Amniotic epithelial cell (primary cell): ENCODE measurements at places on chromosomes 5 and 9.

- peak; percentile 70 for DNase-seq
Measured at GRCh38 chr5:129904102-129904666, at the start of gene CHSY3. TSS of gene CHSY3 (plus strand) at chr5:129904465.

DNA sequence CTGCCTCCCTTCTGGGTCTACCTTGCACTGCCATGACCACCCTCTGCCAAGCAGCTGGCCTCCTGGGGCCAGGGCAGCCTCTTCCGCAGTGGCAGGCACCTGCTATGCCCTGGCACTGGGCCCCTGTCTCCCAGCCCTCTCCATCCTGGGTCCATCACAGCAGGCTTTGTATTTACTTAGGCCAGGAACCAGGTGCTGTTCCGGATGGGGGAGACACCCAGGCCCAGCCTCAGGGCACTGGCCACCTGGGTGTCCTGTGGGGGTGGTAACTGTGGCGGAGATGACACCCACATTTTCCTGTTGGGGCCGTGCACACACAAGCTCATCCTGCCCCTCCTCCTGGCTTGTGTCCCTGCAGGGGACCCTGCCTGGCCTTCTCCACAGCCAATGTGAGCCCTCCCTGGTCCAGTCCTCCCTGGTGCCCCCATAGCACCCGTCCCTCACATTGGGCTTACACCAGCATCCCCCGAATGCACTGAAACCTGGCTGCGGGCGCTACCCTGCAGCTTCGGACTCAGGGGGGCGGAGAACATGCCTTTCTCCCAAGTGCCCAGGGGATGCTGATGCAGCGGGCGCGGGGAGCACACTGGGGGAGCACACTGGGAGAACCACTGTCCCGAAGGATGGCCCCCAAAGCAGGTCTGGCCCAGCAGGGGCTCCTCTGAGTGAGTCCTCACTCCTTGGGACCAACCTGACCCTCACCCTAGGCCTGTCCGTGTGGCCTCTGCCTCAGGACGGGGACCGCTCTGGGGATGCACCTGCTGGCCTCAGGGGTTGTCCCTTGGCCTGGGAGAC, 17.9 kb downstream of the FAM163B start:
- DNase-seq, result no peak

GRCh38 chr9:111036946-111037345, 1.3 kb downstream of the LPAR1 start:
- DNase-seq, result peak; percentile 46

- no peak for DNase-seq
Measured at GRCh38 chr9:98129451-98129881, 10.4 kb upstream of the TRIM14 start.

DNA sequence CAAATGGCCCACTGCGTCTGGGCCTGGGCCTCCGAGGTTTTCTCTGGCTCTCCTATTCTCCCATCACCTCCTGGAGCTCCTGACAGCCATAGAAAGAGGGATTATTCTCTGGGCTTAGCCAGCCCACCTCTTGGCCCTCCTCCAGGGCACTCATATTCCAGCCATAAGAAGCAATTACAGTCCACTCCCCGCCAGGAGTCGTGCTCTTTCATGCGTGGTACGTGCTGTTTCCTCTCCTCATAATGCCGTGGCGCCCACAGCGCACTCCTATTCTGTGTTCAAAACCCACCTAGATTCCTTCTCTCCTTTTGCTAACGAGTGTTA, 240.8 kb upstream of the ZNF462 start:
- DNase-seq, result no peak

DNA sequence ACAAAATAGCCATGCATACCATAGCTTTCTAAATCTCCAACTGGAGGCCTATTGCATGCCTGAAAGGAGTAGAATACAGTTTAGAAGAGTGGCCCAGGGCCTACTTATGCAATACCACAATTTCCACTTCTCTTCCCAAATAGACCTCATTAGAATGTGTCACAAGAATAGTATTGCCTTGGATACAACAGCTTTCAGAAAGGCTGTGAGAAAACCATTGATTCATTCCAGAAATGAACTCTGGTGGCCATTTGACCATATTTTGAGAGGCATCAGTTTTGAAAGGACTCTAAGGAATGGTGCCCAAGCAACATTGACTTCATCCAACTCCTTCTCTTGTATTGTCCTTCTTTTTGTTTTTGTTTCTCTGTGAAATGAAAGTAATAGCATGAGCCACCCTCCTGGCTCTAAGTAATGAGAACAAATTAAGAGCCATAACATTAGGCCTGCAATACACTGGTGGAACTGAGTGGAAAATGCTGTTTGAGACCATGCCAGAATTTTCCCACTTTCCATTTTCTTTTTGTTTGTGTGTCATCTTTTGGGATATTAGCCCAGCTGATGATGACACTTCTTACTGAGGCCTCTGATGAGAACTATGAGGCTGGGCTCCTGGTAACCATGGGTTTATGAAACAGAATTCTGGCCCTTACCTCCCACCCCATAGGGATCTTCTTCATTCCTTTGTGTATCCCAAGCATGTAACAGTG, 90.2 kb downstream of the TMEM174 start:
- DNase-seq, result no peak

GRCh38 chr5:96195123-96195522, 233.5 kb upstream of the ELL2 start:
- no peak for DNase-seq

DNA sequence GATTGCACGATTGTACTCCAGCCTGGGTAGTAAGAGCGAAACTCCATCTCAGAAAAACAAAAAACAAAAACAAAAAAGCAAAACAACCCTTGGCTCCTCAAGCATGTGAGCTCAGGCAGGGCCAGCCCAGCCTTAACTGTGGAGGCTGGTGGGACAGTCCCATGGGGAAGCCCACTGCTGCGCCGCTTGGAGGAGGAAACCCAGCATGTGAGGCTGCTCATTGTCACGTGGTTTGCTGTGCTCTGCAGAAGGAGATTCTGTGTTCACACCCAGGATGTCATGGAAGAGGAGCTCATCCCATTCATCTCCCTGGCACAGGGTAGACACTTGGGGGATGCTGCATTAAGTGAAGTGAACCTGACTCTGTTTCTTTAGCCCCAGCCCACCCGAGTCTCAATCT, 4.0 kb downstream of the ZBED3 start:
- DNase-seq, result no peak

DNA sequence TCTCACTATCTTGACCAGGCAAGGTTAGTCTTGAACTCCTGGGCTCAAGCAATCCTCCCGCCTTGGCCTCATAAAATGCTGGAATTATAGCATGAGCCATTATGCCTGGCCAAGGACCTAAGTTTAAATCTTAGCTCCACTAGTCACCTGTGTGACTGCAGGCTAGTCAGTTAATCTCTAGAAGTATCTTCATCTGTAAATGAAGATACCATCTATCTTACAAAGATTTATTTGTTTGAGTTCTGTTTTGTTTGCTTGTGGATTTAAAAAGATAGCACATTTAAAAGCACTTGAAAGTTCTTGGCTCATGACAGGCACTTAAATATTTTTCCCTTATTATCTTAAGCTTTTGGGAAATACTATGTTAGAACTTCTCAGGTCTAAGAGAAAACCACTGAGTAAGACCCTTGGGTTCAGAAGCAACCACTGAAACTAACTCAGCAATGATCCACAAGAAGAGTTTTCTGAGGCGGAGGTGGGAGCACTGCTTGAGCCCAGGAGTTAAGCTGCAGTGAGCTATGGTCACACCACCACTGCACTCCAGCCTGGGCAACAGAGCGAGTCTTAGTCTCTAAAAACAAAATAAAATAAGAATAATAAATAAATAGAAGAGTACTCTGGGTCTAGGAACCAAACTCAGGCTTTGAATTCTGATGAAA, 19.1 kb downstream of the TMEM245 start:
- DNase-seq, result no peak

GRCh38 chr9:112031400-112031799, 134.8 kb downstream of the UGCG start:
- no peak for DNase-seq

GRCh38 chr9:30913331-30913730, 1471.1 kb upstream of the ACO1 start:
- DNase-seq, result no peak

DNA sequence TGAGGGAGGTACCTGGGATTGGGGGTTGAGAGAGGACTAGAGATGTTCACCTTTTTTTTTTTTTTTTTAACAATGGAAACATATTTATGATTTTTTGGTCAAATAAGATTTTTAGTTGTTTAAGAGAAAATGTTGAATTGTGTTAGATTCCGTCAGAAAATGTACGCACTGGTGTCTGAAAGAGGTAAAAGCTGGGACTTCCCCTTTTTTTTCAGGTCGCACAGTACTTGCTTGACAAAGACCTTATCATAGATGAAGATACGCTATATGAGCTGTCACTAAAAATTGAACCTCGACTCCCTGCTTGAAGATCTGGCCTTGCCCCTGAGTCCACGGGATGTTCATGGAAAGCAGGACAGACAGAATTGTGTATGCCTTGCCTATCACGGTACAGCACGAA, 7.7 kb upstream of the CKMT2 start:
- no peak for DNase-seq

- DNase-seq, result no peak
Measured at GRCh38 chr9:128396970-128397613, 23.6 kb upstream of the CERCAM start.

DNA sequence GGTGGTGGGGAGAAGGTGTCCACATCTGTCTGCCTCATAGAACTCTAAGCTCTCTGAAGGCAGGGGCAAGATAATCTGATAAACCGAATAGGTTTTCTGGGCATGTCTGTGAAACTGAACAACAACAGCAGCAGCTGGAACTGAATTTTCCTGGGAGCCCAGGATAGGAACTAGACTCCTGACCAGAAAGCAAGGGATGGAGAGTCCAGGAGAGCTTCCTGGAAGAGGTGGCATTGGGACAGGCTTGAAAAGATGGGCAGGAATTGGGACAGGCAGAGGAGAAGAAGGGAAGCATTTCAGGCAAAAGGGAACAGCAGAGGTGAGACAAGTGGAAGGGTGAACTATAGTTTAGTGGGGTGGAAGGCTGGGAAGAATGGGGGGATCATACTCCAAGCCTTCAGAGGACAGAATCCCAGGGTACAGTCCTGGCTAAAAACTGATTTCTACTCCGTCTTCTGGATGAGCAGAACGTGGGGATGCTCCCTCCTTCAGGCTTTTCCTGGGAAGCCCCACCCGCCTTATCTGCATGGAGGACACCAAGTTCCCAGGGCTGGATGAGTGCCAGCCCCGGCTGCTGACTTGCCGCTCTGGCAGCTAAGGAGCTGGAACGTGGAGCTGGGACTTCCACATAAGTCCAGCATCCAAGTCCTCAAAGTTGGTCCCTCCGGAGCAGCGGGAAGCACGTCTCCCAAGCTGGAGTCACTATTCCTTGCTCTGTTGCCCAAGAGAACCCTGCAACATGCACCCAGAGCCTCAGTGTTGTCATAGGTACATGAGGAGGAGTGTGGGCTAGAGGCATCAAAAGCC, 13.9 kb upstream of the KIF12 start:
- DNase-seq, result peak; percentile 67

DNA sequence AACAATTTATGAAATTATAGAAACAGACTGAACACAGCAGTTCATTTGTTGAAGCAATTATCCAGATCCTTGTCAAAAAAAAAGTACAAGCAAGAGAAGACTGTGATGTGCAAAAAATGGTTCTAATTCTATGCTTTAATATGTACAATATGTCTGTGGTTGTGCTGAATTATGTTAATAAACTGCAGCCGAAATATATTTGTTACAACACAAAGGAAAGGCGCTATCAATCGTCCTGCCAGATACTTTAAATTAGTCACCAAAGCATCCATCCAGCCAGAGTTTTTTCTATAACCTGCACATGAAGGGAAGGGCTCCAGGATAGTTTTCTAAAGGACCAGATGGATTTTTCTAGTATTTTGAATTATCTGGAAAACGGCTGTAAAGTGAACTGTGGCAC, 259.5 kb downstream of the BNC2 start:
- DNase-seq, result peak; percentile 50

DNA sequence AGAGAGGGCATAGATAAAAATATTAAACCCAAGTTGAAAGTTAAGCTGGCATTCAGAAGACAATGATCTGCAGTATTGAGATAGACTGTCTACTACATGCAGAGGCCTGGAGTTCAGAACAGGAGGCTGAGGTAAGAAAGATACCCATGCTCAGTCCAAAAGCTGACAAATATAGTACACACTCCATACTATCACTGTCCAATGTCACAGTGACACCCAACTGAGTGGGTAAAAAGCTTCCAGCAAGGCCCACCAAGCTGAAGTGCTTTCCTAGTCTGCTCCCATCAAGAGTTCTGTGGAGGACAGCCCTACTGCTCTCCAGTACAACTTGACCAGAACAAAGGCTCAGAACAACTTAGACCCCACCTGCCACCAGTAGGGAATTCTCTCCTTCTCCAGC, 124.9 kb downstream of the SLC12A2 start:
- DNase-seq, result no peak

DNA sequence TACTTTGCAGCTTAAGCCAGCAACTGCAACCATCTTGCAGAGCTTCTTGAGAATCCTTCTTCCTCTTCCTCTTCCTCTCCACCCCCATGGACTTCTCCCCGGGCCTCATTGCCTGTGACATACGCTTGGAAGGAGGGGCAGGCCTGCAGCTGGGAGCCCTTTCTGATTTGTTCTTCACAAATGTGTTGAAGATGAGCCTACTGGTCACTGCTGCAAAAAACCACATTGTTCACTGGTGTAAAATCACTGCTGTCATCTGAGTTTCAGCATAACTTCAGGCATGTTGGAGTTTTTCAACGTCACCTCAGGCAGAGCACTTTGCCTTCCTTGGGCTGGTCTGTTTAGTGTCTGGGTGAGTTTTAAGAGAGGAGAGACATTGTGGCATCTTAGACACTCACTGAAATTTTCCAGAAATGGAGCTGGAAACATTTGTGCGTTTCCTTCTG, 7.9 kb downstream of the TJP2 start:
- peak; percentile 59 for DNase-seq

DNA sequence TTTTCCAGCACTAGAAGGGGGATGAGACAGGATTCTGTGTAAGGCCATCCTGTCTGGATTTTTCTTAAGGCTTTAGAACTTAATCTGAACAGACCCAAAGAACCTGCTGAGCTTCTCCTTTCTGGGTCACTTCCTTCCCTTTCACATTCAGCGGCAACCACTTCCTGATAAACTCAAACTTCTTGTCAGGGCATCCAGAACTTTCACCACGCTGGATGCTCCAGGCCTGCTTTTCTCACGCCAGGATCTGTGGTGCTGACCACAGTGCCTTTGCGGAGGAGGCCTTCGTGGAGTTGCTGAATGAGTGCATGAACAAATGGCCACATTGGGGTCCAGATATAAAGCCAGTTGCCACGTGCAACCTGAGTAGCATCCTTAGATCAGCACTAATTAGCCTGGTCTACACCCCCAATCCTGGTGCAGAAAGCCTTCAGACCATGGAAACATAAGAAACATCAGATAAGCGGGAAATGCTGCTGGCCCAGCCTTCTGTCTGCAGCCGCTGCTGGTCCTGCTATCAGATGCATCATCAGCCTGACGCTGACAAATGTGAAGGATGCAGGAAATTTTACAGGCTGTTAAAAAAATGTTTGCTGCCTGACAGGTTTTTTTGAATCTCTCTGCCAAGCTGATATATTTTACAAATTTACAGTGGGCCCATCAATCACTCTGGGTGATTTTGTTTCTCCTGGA, 75.3 kb upstream of the BARHL1 start:
- no peak for DNase-seq

GRCh38 chr9:123695386-123695785, 234.5 kb downstream of the DENND1A start:
- DNase-seq, result no peak
